ENCODE measurements at places on chromosomes 2 and 18.

DNA sequence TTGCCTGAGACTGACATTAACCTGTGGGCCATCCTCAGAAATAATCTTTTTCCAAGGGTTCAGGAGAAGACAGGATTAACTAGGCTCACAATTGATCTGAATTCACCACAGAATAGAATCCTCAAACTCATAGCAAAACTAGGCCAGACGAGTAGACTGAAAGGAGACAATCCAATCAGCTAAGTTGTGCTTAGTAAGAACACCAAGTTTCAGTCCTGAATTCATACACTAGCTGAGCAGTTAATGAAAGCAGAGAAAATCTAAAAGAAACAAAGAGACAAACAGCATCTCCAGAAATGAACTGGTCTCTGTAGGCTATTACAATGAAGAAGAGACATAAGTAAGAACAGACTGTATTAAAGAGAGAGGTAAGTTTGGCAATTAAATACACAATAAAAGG, 89.5 kb downstream of the GORASP2 start:
- no peak for DNase-seq

DNA sequence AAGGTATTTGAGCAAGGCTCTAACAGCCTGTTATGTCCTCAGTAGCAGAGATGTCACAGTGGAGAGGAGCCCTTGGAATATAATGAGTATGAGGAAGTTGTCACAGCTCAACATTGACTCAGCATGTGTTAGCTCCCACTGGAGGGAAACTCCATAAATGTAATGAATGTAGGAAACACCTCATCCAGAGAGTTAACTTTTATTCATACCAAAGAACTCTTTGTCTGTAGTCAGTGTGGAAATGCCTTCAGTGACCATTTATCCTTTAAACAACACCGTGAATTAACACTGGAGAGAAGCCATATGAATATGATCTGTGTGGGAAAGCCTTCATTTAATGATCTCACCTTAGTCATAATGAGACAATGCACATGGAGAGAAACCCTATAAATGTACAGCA, 59.7 kb downstream of the CYP1B1 start:
- no peak for DNase-seq

DNA sequence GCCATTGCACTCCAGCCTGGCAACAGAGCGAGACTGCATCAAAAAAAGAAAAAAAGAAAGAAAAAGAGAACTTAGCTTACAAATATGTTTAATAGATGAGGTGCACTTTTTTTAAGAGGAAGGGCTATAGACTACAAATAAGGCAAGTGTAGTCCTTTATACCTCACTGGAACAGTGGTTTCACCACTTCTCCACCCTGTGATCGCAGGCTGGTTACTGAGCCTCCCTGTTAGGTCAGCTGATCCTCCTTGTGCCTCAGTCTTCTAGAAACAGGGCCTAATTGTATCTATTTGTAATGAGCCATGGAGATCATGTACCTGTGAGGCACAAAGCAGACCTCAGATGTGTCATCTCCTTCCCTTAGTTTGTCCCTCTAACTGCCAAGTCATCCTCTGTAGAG, 4.5 kb downstream of the CXCR2 start:
- no peak for DNase-seq

GRCh38 chr2:137950238-137950637, 14.0 kb upstream of the HNMT start:
- DNase-seq: no peak
